ENCODE measurements at places on chromosomes 1 and 21. TPM values are rescaled to one million over a fixed set of nuclear protein-coding genes. Genes with fewer than 3 reads are reported as not detected.

- H3K4me1 ChIP-seq, result no peaks in the 10 kb centered on the region
- H3K27ac ChIP-seq, result peak overlapping the region; percentile 92
- no peak for DNase-seq
Observed at GRCh38 chr1:66925558-66925910, 744 bp downstream of the MIER1 start.

GRCh38 chr1:215543191-215543606, 23.9 kb upstream of the KCTD3 start:
- H3K36me3 ChIP-seq, result no peaks in the 10 kb centered on the region
- no peak for DNase-seq
- no peak overlapping the region for H3K4me3 ChIP-seq
- no peaks in the 10 kb centered on the region for H3K4me1 ChIP-seq

GRCh38 chr1:64019818-64020217, 183.6 kb upstream of the UBE2U start:
- H3K4me1 ChIP-seq, result no peaks in the 10 kb centered on the region
- no peak for DNase-seq
- H3K27ac ChIP-seq, result no peak overlapping the region
- H3K4me3 ChIP-seq, result no peak overlapping the region

GRCh38 chr1:154767315-154768240, 102.5 kb downstream of the KCNN3 start:
- peaks cover 8% of the 10 kb centered on the region for H3K4me1 ChIP-seq
- no peak for DNase-seq
- H3K27ac ChIP-seq, result no peak overlapping the region
- no peaks in the 10 kb centered on the region for H3K36me3 ChIP-seq

EDARADD gene
- 3.6 TPM for polyA plus RNA-seq

All from H1 (cell line).